AG04449 (cell line): ENCODE measurements at places on chromosomes 7 and 10.

DNA sequence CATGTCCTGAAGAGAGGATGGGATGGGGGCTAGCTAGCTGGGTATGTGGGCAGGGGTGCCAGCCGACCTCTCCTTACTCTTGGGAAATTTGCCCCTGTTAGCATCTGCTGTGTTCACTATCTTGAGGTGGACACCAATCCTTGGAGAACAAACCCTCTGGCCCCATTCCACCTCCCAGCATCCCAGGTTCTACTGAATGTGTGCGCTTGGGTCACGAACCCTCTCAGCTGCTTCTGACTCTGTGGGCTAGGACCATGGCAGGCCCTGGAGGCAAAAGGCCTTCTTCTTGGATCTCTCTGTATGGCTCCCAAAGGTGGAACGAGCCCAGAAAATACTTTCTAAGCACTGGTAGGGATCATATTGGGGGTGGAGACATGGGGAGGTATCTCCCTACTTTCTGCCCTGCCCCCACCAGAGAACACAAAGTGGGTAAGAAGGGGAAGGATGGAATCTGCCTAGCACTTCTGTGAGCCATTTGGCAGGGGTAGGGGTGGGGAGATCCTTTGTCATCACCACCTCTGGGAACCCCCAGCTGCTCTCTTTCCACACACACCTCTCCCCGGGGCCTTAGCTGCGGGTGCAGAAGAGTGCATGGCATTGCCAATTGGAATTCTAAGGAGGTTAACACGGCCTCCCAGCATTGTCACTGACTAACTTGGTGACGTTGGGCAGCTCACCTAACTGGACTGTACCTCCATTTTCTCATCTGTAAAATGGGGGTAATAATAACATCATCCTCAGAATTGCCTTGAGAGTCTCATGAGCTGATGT, 7.7 kb downstream of the UNC5B start:
- no peak for DNase-seq

DNA sequence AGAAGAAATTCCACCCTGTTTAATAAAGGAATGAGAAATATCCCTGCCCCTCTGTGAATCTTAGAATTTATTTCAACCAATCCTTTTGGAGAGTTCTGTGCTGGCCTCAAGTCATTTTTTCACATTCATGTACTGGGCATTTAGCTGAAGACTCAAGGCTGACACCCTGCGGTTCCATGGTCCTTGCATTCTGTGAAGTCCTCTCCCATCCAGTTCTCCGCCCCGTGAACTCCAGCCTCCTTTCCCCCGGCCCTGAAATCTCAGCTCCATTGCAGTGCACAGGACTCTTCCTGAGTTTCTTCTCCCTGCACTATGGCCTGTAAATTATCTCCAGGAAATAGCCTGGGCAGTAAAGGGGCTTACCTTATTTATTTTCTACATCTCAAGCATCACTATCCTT, 183.0 kb upstream of the KCND2 start:
- no peak for DNase-seq

GRCh38 chr7:112080441-112080840, 125.8 kb downstream of the DOCK4 start:
- DNase-seq: peak; percentile 85

GRCh38 chr7:47232751-47233412, 349.0 kb downstream of the TNS3 start:
- no peak for DNase-seq

DNA sequence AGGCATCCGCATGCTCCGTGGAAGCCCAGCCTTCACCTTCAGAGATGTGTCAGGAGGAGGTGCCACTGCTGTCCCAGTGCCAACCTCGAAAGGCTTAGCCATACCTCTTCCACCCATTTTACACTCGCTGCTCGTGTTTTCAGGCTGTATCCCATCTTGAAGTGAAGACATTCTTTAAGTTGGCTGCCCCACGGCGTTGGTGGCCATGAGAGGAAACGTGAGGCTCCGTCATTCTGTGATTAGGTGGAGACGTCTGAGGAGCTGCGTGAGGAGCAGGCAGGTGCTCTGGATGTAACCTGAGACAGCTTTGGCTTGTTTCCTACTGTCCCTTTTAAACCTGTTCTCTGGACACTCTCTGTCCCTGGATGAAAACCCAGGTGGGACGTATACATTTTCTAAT, 159.9 kb upstream of the RNF32 start:
- no peak for DNase-seq

DNA sequence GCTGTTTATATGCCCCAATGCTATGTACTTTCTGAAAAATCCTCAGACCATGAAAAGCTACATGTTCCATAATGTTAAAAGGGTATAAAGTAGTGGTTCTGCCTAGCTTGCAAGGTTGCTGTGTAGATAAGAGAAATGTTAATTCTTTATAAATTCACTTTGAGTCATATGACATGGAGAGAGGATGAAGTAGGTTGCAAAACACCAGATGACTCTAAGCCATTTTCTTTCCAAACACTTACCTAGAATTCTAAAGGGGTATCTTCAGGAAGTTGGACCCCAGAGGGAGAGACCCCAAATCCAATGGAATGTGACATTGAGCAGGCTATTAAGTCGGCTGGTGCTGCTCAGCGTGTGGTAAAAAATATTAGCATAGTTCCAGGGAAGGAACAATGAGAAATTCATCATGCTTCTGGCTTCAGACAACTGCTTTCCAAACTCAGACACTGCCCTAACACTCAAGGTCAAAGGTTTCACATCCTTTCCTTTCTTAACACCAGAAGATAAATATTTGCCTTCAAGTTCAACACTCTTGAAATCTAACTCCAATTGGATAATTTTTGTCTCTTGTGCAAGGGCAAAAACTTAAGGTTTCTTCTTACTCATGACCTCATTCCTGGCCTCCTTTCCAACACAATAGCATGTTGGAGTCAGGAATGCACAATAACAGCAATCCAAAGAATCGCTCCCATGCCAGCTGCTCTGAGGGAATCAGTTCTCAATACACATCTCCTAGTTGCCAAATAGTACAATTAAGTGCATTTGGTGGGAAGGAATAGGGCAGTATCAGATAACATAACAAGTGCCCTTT, 100.7 kb upstream of the AFAP1L2 start:
- peak; percentile 64 for DNase-seq

DNA sequence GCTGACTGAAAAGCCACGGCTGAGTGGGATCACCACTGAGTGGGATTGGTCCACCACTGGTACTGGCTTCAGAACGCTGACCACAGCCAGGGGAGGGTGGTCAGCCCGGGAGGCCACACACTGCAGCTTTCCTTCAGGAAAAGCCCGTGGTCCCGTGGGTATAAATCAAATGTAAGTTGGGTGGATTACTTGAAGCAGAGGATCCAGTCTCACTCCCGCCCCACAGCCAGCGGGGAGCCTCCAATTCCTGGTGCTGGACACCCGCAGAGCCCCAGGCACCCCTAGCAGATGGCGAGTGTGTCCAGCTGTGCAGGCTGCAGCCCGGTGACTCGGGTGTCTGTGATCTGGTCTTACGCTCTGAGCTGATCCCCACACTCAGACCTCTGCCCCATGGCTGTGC, 231.1 kb upstream of the ZNF32 start:
- no peak for DNase-seq

- no peak for DNase-seq
Observed at GRCh38 chr10:4658777-4659176, 167.2 kb upstream of the AKR1E2 start.

DNA sequence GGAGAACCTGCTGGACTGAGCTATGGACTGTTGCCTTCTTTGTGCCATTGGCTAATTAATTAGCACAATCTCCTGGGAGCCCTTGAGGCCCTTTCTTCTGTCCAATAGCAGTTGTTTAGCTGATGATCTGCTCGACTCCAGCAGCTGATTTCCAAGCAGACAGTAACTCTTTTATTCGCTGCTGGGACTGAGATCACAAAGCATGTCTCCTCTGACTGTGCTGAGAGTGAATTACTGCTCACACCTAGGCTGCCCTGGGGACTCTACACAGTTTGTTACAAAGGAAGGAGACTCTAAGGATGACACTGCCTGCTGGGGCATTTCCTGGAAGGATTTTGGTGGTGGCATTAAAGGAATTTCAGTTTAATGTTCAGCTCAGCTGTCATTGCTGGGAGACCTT, 31.4 kb downstream of the CASP7 start:
- DNase-seq: no peak

GRCh38 chr10:22742678-22743077, 28.3 kb upstream of the PIP4K2A start:
- DNase-seq: no peak

- DNase-seq: no peak
Observed at GRCh38 chr7:127754457-127754856, 102.5 kb downstream of the SND1 start.

GRCh38 chr10:61047081-61047480, 103.1 kb upstream of the RHOBTB1 start:
- DNase-seq: no peak

GRCh38 chr10:126479280-126479895, 91.1 kb upstream of the ADAM12 start:
- DNase-seq: no peak

DNA sequence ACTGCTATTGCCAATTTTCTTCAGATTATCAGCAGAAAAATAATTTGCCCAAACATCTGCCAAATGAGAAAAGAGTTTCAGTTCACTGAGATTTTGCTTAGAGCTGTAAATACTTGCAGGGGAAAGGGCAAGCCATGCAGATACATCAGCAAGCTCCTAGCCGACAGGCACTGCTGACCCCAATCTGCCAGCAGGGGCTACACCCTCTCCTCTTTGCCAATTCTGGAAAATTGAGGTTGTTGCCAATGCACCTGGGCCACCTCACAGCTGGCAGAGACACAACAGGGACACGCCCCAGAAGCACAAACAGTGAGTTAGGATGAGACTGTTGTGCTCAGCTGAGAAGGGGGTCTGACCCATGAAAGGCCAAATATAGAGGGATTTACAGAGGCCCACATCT, 129.5 kb upstream of the MYO3A start:
- no peak for DNase-seq

- no peak for DNase-seq
Observed at GRCh38 chr7:42233171-42233570, 3.8 kb downstream of the GLI3 start.

DNA sequence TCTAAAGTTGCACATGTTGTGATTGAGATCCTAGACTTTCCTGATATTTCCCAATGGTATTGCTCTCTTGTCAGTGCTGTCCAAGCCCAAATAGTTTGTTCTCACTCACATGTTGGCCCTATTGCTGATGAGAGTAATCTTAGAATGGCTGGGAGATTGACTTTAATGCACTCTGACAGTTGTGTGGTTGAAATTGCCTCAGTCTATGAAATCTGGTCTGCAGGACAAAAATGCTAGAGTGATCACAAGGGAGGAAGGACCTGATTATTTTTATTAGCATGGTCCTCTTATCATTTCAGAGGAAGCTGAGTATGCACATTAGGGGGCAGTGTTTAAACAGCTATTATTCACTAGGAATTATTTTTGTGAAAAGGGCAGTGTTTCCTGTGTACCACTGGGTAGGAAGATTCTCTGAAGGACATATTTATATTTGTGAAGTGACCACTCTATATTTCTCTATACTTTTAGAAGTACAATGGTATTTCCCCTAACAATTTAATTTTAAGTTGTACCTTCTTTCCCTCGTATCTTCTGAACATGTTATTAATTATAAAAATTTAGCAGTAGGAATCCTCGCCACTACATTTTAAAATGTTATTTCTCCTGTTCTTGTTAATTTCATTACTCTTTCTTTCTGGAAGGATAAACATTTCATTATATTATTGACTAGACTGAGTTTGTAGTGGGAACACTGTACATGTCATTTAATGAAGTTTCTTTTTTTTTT, 64.4 kb downstream of the SUGCT start:
- peak; percentile 52 for DNase-seq

DNA sequence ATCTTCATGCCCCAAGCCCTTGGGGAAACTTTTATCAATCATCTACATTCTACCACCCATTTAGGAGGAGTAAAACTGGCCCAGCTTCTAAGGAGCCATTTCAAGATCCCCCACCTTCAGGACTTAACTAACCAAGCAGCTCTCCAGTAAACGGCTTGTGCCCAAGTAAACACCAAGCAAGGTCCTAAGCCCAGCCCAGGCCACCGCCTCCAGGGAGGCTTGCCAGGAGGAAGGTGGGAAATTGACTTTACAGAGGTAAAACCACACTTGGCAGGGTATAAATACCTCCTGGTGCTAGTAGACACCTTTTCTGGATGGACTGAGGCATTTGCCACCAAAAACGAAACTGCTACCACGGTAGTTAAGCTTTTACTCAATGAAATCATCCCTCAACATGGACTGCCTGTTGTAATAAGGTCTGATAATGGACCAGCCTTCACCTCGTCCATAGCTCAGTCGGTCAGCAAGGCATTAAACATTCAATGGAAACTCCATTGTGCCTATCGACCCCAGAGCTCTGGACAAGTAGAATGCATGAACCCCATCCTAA, 5.6 kb downstream of the AKR1B15 start:
- DNase-seq: no peak

DNA sequence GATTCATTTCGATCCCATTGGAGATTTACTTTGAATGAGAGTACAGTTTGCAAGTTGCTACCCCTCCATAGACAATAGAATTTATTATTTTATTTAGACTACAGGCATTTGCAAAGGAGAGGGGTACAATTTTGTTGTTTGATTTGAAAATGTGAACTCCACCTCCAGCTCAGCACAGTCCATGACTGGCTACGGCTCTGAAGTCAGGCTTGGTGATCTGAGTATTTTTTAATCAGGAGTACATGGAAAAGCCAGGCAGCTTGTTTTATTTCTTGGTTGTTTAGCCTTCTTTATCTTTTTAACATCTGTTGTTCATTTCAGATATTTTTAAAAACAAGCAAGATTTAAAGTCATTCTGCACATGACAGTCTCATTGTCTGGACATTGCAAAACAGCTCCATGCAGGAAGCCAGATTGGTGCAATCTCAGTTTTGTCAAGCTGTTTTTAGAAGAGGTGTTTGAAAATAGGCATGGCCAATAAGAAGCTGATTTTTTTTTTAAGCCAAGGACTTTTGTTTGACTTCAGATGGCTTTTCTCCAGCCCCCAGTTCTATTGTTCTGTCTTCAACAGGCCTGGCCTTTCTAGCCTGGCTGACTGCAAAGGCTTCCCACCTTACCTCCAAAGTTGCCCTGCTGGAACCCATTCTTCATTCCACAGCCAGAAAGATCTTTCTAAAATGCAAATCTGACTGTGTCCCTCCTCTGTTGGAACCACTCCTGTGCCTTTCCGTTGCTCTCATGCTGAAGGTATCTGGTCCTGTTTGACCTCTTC, 12.2 kb downstream of the PLXDC2 start:
- DNase-seq: no peak

DNA sequence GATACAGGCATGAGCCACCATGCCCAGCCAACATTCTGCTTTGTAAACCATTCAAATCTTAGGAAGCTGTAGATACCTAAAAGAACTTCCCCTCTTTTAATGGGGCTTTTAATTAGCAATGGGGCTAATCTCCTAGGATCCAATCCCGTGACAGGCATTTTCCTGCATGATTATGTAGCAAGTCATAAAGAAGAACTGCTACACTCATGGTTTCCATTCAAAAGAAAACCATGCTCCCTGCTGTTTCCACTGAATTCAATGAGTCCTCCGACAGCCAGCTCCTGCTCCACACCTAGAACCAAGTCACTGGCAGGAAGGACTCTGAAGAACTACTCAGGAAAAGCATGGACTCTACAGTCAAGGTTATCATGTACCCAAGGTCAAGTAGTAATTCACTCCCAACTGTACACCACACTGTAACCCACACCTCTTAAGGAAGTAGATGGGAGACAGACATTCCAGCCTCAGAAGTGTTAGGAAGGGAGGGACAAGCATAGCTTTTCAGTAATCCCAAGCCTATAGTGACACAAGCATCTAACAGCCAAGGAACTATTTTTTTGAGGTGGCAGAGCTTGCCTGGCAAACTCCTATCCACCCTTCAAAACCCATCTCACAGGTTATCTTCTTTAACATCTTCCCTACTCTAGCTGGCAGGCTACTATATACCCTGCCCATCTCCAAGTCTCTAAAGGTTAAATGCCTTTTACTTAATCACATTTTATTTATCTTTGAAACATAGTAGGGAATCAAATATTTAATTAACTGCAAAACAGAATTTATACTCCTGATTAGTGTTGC, 47.5 kb downstream of the CTBP2 start:
- DNase-seq: no peak
